Cardiac septum (tissue), 1 donor: ENCODE measurements at places on chromosomes 2 and 18.

GRCh38 chr2:207558079-207558491 lies 28.3 kb downstream of the CREB1 start:
- no peak for DNase-seq

DNA sequence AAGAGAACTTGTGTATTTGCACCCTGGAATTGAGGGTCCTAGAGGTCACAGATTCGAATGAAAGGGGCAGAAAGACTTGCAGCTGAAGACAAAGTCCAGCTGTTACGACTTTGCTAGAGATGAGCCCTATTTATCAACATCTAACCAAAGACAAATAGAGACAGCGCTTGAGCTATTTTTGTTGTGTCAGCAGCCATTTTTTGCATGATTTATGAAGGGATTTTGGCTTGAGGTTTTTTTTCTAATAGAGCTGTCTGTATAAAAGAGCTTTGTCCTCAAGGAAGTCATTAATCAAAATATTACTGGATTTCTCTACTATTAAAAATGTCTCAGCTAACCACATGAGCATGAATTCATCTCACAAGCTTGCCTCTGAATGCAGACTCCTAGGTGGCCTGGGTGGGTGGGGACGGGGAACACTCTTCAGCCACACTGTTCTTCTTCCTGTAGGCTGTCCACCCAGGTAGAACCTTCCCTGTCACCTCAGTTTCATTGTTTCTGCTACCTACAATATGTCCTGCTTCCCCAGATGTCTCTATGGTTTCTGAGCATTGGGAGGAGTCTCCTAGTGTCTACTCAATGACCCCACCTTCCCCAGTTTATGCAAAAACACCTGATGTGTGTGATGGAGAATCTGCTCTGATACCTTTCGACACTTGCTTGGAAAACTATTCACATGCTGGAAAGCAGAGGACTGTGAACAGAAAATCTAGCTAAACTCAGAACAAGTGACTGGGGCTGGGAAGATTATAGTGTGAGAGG lies 7.2 kb upstream of the CD226 start:
- DNase-seq: no peak

GRCh38 chr2:204272089-204272488 lies 273.2 kb upstream of the PARD3B start:
- no peak for DNase-seq

DNA sequence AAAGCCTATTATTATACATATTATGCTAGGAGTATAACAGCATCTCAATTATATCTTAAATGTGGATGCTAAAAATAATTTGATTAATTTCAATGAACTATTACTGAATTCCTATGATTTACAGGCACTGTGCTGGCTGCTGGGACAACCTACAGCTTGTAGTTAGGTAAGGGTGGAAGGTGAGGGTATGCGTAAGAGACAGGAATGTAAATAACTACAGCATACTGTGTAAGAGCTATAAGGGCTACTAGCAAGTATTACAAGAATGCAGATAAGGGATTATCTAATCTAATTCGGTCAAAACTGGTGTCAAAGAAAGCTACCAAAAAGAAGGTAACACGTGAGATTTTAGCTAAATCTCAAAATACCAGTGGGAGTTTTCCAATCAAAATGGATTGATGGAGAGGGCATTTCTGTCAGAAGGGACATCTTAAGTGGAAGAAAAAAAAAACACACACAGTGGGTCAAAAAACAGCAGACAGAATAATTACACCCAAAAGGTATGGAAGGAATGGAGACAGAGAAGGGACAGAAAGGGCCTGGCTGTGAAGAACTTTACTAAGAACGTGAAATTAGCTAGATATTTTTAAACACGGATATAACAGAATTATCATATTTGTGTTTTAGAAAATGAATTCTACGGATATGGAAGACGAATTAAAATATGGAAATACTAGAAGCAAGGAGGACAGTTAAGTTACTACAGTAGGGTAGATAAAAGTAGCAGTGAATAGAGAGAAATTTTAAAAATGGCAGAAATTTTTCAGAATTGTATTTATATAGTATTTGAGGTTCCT lies 47.1 kb downstream of the STRN start:
- DNase-seq: no peak

DNA sequence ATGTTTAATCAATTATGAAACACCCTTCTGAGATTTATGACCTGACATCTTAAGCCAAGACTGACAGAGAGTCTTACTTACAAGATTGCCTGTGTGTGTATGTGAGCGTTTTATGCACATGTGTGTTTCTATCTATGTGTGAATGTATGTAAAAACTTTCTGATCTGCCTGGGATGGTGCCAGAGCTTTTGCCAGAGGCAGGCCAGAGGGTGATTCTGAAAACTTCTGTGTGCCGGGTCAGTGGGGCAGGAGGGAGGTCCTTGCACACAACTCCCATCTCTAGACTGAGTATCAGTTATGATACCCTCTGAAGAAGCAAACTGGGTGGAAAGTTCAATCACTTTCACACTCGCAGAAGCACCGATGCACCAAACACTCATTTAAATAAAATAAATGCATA lies 335.0 kb upstream of the NT5C1B start:
- no peak for DNase-seq
